ENCODE measurements at places on chromosomes 5 and 9.

DNA sequence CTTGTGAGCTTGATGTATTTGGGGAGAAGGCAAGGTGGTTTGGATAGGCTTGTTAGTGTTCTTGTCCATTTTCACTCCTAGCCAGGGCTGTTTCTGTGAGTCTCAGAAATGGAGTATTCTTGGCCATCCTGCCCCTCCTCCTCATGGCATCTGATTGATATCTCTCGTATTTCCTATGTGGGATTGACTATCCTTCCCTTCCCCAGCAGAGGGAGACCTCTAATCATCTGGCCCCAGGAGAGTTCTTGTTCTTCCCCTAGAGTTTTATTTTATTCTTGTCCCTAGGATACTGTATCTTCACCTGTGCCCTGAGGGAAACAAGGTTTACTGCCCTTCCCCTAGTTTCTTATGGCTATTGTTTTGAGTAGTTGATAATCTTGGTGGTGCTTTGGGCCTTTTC lies 114.4 kb downstream of the VPS13A start:
- DNase-seq, result no peak

- no peak for DNase-seq
Observed at GRCh38 chr9:83960991-83961390, 19.0 kb downstream of the HNRNPK start.

DNA sequence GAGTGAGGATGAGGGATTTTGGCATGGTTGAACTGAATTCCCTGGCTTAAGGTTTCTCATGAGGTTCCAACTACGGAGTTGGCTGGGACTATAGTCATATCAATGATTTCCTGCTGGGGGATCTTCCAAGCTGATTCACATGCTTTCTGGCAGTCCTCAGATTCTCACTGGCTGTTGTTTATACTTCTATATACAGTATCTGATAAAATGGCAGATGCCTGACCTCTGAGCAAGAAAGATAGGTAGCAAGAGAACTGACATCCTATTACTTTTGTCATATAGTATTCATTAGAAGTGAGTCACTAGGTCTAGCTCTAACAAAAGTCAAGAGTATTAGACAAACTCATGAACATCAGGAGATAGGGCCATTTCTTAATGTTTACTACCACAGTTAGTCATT lies 440.9 kb upstream of the EDIL3 start:
- no peak for DNase-seq

- DNase-seq, result no peak
Observed at GRCh38 chr5:40682154-40683017, 2.7 kb downstream of the PTGER4 start.

GRCh38 chr5:36680066-36680465 lies 73.7 kb downstream of the SLC1A3 start:
- DNase-seq, result no peak

DNA sequence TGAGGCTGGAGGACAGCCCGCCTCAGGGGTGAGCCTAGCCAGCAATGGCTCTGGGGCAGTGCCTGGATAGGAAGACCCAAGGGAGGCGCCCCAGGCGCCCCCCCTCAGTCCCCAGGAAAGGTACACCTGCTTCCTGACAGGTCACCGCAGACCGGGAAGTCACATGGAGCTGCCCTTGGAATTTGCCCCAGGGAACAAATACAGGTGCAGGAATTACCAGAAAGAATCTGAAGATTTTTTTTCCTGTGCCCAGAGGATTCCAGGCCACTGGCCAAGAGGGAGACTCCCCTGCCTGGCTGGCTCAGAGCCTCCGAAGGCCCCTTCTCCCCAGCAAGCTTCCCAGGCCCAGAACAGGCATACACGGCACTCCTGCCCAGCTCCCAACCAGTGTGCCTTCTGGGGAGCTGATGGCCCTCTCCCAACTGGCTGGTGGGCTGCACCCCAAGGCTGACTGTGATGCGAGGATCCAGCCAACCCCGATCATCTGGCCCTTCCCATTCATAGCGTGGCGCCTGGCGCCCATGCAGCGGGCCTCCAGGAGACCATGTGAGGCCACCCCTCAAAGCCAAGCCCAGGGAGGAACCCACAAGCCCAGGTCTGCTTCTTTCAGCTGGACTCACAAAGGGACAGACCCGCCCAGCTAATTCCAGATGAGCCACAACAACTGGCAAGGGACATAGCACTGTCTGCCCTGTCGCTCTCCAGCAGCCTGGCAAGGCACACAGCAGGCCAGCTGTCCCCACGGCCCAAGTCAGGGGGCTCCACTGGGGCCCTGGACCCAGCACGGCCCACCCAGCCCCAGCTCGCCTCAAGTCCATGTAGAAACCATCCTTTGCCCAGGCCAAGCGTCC lies 2.3 kb downstream of the TPRN start:
- no peak for DNase-seq

DNA sequence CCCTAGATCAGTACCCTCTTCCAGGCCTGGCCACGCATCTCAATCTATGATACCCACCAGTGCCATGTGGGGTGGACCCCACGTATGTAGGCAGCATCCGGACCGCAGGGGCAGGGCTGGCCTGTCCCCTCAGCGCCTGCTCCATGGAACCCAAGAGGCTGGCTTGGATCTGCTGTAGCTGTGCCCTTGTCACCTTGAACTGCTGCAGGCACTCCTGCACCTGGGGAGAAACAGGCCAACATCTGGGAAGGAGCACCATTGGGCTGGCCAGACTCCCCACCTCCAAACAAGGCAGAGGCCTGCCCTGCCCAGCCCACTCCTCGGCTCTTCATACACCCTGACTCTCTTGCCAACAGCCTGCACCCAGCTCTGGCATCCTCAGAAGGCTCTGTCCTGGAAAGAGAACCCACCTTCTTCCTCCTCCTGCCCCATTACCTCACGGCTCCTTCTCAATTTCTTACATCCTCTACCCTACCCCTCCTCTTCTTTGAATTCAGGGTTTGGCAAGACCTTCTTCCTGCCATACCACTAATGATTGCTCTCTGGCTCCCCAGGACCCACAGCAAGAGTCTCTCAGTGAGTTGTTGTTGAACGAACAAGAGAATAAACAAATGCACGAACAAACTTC lies 7.7 kb downstream of the HK3 start:
- no peak for DNase-seq

- DNase-seq, result no peak
Observed at GRCh38 chr9:11319538-11319937, 706.7 kb upstream of the PTPRD start.

- DNase-seq, result no peak
Observed at GRCh38 chr5:158064334-158065123, 205.6 kb upstream of the CLINT1 start.

DNA sequence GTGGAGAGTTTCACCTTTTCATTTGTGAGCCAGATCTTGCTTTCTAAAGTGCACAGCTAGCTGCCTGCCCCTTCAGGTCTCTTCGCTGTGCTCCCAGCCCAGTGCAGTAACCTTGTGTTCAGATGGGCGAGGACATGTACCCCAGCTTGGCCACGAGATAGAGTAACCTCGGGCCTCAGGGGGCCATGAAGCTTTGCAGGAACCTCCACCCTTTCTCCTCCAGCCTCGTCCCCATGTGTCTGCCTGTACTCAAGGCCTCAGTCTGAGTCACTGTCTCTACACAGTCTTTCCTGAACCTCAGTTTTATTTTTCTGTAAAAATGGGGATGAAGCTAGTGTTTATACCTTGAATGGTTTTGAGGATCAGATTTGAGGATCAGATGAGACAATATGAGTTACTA lies 37.9 kb downstream of the ERGIC1 start:
- DNase-seq, result no peak

GRCh38 chr9:137236936-137237421 lies 4.1 kb upstream of the TUBB4B start:
- no peak for DNase-seq

GRCh38 chr9:4569101-4569500 lies 78.8 kb downstream of the SLC1A1 start:
- DNase-seq, result no peak

- no peak for DNase-seq
Observed at GRCh38 chr9:115300874-115301273, 182.9 kb upstream of the TNC start.

DNA sequence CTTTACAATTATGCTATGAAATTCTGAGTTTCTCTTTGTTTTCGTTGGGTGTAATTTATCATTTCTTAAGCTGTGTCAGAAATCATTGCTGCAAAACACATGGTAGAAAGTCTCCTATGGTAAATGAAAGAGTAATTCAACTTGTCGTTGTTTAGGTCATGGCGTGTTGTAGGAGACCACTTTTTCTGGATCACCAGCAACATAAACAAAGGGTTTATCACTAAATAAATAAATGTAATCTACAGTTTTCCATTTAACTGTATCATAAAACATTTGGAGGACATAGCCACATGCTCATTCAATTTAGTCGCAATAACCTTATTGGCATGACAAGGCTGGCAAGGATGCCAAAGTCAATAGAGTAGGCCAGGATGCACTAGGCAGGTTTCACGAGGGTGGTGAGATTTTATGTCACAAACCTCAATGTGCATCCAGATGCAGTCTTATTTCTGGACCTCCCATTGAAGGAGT lies 154.4 kb upstream of the ERCC6L2 start:
- DNase-seq, result no peak

DNA sequence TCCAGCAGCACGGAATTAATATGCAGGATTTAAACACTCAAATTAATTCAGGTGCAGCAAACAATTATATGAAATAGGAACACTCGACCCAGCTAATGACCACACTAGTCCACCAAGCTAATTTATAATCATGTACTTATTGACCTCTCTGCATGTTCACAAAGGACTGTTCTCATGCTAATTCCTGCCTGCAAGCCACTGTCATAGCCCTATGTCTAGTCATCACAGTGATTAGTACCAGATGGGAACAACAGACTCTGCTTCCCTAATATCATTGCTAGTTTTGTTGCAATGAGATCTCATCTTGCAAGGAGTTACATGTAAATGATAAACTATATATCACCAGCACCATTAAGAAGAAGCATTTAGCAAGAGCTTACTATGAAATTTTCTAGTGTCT lies 553.0 kb upstream of the GRAMD2B start:
- DNase-seq, result no peak

- no peak for DNase-seq
Observed at GRCh38 chr5:169809281-169809680, 171.0 kb downstream of the INSYN2B start.

DNA sequence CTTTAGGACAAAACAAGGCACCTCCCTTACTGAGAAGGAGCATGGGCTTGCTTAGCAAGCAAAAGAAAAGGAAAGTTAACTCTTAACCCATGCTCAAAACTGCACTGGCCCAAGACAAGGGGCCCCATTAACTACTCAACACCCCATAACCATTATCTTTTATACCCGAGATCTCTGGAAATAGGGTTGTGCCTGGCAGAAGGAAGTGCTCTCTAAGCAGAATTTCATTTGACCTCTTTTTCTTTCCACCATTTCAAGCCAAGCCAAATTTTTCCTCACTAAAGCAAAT lies 167.2 kb downstream of the RASEF start:
- DNase-seq, result no peak

DNA sequence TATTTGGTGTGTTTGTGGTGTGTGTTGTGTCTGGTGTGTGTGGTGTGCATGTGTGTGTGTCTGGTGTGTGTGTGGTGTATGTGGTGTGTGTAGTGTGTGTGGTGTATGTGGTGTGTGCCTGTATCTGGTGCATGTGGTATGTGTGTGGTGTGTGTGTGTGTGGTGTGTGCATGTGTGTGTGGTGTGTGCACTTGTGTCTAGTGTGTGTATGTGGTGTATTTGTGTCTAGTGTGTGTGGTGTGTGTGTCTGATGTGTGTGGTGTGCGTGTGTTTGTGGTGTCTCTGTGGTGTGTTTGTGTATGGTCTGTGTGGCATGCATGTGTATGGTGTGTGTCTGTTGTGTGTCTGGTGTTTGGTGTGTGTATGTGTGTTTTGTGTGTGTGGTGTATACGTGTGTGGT lies 71.1 kb downstream of the CACNA1B start:
- no peak for DNase-seq

DNA sequence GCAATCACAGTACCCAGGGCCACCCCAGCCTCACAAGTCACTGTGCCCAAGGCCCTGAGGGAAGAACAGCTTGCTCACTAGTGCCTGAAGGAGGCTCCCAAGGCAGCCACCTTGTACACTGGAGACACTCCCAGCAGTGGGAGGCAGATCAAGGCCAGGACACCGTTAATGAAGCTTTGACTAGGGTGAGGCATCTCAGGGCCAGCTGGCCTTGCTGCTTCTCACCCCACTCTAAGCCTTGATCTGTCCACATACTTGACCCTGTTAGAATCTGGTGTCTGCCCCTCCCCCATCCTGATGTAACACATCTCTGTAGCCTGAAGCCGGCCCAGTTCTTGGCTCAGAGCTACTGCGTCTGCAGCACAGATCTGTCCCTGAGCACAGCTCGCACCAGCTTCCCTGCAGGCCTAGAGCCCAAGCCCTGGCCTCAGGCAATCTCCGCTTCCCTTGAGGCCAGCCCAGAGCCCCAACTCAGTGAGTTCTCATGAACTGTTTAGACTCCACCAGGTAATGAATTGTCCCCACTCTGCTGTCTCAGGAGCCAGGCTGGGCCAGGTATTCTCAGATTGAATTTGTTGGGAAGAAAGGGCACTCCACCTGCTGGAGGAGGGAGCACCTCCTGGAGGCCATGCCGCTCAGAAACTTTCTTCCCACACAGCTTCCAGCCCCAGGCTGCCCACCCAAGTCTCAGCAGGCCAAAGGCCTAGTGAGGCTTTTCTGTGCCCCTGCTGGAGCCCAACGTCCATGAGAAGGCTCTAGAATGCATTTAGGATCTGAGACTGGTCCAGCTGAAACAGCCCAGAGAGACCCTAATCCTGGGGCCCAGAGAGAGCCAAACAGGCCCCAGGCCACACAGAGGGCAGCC lies 13.4 kb upstream of the JADE2 start:
- no peak for DNase-seq

GRCh38 chr5:143921525-143922311 lies 109.8 kb downstream of the HMHB1 start:
- DNase-seq, result no peak

- no peak for DNase-seq
Observed at GRCh38 chr9:136174779-136175615, 29.9 kb downstream of the LHX3 start.
